ENCODE measurements at places on chromosomes 4 and X.

DNA sequence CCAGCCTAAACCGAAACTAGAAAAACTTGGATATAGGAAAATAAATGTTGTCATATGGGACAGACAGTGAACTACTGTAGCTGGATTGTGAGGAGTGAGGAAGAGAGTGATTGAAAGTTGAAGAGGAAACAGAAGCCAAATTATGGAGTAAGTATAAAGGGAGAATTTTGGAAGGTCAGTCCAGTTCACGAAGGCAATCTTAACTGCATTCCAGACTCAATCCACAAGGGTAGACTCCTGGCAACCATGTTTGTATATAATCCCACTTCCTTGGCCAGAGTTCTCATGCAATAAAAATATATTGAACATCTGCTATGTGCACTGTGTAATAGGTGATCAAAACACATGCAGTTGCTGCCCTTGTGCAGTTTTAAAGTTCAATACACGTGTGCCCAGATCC, 58.6 kb upstream of the CAMK2D start:
- DNase-seq: no peak

- no peak for DNase-seq
Measured at GRCh38 chr4:118760493-118760892, 75.3 kb downstream of the METTL14 start.

DNA sequence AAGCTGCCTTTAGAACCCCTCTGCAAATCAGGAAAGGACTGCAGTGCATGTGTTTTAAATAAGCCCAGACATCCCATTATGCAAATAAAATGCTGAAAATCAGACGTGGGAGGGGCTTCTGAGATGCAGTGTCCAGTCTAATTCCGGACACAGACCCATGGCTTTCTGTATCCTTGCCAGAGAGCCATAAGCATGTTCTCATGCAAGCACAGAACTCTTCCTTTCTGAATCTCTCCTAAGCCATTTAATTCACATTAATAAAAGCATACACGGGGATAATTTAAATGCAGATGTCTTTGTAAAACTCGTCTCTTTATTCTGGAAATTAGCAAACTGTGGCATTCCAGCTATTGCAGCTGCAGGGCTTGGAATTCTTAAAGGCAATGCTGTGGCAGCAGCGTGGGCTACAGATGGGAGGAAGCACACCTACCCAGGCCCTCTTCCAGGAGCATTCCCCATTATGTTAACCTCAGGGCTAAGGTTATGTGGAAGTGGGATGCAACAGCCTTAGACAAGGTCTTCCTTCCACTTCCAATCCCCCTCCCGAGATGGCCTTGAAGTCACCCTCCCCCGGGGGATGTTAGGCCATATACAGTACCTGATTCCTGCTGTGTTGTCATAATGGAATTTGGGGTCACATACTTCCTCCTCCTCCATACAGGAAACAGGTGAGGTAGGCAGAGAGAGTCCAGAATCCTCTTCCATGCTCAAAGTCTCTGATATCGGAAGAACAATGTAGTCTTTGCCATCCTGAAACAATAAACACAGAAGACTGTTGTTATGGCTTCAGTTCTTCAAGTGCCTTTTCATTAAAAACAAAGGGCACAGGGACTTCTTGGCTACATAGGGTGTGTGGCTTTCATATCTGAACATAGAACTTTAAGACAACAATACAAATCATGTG, 38.1 kb downstream of the KDR start:
- DNase-seq: no peak

DNA sequence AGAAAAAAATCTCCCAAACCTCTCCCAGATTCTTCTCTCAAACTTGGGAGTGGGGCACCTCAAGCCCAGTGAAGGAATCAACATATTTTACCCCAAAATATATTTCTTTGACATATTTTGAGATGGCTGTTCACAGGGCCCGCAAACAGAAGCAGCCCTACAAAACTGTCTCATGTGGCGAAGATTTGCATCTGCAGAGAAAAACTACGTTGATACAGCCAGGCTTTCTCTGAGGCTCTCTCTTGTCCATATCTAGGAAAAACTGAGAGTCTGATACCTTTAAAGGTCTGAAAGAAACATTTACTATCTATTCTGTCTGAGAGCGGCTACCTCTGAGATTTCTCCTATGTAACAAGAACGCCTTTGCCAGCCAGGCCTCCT, 23.3 kb upstream of the TMSB4X start:
- no peak for DNase-seq

All from activated CD4-positive, alpha-beta T cell treated with anti-CD3 and anti-CD28 coated beads for 4 hours (primary cell).